LoVo (cell line): ENCODE measurements at places on chromosomes 7 and 10.

DNA sequence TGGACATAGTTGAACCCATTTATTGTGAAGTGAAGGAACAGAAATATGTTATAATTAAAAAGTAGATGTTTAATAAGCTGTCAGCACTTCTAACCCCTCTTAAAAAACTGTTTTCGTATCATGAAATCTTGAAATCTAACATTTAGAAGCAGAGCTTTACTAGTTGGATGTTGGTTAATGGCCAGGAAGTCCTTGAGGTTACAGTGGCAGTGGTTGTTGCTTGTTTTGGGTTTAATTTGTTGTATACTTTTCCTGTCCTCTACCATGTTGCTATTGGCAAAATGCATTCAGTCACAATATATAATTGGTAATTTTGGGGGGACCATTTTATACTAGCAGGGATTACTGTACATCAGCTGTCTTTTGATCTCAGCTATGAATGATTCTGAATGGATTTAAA is 60.7 kb downstream of the EXOC4 start:
- no peak for DNase-seq

GRCh38 chr7:70660154-70660818 is 471.7 kb upstream of the GALNT17 start:
- DNase-seq = no peak

- DNase-seq = no peak
Observed at GRCh38 chr7:22542669-22543068, 42.7 kb upstream of the STEAP1B start.

GRCh38 chr7:16697507-16698199 is 51.7 kb downstream of the BZW2 start:
- no peak for DNase-seq

GRCh38 chr7:151018421-151019129 is 5.7 kb downstream of the ATG9B start:
- DNase-seq = no peak

DNA sequence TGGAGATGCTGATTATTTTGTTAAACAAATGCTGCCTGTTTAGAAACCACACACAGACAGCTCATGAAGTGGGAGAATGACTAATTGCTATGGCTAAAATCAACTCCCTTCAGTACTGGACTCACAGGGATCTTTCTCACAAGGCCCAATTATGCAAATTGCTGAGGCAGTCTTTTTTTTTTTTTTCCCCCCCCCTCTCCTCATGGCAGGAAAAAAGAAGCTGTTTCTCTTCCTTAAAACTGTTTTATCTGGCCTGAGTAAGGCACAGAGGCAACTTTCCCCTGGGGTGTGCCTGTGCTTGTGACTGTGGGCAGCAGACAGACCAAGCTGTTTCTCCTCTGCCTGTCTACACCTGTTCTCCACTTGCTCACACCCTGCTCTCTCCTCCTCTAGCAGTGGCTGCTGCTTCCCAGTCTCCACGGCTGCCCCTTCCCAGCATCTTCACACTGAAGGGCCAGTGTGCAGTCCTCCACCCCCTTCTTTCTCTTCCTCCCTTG is 65.4 kb upstream of the STEAP1B start:
- DNase-seq = no peak

GRCh38 chr7:2445047-2445446 is 31.2 kb downstream of the GRIFIN start:
- no peak for DNase-seq

GRCh38 chr10:60490013-60490412 is 100.3 kb upstream of the ANK3 start:
- DNase-seq = no peak

GRCh38 chr7:9017286-9017685 is 583.9 kb downstream of the NXPH1 start:
- DNase-seq = no peak

DNA sequence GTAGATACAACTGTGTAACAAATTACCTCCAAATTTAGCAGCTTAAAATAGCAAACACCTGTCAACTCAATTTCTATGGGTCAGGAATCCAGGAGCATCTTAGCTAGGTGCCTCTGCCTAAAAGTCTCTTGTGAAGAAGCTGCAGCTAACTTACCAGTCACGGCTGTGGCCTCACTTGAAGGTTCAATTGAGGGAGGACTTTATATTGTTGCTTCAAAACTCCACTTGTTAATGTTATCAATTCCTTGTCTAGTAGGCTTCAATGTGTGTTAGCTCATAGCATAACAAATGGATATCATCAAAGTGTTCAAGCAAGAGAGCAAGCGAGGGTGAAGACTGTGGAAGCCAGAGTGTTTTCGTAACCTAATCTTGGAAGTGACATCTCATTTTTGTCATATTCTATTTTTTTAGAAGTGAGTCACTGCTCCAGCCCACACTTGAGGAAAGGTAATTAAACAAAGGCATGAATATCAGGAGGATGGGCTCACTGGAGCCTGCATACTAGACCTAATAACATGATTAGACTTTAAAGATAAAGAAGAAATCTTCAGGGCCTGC is 172.9 kb downstream of the SPAG6 start:
- no peak for DNase-seq

DNA sequence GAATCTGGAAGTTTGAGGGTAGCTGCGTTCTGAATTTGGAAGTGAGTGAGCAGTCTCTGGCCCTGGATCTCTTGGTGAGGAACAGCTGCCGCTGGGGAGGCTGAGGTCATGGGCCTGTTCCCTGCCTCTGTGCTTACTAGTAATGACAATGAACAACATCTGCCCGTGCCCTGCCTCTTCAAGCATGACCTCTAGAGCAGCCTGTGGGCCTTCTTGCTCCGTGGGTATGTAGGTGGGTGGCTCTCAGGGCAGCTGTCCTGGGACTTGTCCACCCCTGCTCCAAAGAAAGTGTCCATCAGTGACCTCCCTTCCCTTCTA is 186.2 kb downstream of the CXCL12 start:
- no peak for DNase-seq

GRCh38 chr7:7562736-7563135 is 3.9 kb upstream of the MIOS start:
- DNase-seq = no peak

DNA sequence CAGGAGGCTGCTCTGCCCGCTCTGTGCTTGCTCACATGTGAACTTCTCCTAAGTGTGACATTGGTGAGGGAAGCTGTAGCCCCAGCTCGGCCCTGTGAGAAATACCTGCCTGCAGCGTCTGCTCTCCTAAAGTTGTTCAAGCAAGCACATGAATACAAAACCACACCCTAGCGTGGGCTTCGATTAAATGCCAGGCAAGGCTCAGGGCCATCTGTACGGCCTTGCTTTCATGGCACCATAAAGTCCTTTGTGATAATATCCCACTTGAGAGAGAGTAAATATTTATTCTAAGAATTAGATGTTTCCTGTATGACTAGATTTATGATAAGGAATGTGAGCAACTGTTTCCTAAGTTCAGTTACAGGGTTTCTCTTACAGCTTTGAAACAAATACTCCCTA is 262.8 kb upstream of the KLF14 start:
- peak; percentile 95 for DNase-seq

DNA sequence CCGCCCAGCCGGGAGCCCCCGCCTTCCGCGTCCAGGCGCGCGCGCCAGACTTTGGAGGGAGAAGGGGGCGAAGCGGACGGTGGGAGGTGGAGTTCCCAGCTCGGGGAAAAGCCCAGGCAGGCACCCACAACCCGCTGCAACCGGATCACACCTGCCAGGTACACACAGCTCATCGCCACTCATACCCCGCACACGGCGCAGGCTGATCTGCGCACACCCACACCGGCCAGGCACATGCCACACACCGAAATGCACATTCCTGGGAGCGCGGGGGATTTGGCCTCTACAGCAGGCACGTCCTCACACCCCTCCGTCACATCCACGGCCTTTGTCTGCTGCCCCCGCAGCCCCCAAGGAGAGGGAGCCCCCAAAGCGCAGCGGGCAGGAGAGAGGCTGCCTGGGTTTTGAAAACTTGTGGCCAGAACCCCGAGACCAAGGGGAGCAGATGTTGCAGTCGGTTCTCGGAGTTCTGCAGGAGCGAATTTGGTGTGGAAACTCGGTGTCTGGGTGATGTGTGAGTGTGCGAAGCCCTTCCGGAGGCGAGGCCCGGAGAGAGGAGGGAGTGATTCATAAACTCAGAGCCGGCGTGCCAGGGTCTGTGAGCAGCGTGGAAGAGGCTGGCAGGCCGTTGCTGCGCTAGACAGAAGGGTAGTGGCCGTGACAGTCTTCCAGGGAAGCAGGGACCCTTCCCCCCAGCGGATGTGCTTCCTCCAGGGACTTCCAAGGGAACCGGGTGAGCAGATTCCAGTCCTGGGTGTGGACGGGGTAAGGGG is 734 bp downstream of the CHST3 start:
- DNase-seq = peak; percentile 26

GRCh38 chr7:130912862-130913638 is 179.0 kb upstream of the KLF14 start:
- DNase-seq = peak; percentile 92

DNA sequence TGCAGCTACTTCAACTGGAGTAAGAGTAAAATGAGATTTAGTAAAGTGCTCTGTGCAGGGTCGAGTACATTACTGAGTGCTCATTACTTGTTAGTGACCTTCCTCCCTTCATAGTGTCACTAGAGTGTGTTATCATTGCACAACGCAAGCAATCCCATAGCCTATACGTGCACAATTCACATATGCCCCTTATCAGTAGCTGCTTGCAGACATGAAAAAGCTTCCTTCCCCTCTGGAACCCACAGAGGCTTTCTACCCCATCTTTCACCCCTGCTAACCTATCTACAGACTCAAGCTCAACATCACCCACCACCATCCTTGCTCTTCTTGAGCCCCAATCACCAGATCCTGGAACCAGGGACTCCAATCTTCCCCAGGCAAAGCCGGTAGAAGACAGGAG is 59.3 kb downstream of the C7orf25 start:
- no peak for DNase-seq

- no peak for DNase-seq
Observed at GRCh38 chr10:119701861-119702260, 24.0 kb upstream of the INPP5F start.

- no peak for DNase-seq
Observed at GRCh38 chr10:11270135-11270857, 252.6 kb downstream of the CELF2 start.
